ENCODE measurements at places on chromosomes 4 and X.
A peak's percentile ranks its signal among the peaks of the same experiment; 100 is the strongest.

- DNase-seq = no peak
Observed at GRCh38 chr4:177256950-177257349, 52.7 kb upstream of the NEIL3 start.

GRCh38 chrX:150736475-150736874, 43.3 kb downstream of the MTMR1 start:
- DNase-seq = no peak

- DNase-seq = no peak
Observed at GRCh38 chr4:81491943-81492342, 20.2 kb upstream of the RASGEF1B start.

DNA sequence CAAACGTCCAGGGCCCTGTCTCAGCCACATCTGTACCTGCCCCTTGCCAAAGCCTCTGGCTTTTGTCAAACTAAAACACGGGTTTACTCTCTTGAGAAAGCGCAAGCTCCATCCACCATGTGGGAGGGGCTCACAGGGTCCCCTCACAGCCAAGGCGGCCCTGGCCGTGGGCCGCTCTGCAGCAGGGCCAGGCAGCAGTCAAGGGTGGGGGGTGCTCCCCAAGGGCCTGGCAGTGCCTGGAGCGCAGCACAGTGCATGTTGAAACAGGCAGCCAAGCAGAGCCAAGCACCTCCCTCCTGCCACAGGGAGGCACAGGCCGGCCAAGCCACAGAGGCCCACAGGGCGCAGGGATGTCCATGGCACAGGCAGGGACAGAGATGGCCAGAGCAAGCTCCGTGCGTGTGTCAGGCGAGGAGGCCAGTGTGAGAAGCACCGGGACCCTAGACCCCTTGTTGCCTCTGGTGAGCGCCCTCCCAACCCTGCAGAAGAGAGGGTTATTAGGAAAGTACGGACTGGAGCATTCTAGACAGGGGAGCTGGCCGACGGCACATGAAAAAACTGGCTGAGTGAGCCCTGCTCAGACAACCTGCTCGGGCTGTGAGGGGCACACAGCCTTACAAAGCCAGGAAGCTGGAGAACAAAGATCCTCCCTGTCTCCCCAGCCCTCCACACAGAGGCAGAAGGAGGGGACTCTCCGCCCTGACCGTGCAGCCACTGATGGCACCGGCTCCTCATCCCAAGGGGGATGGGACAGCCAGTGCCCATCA, 39.0 kb downstream of the FAM53A start:
- peak; percentile 7 for DNase-seq

GRCh38 chr4:61200916-61201526, 895 bp downstream of the ADGRL3 start:
- no peak for DNase-seq

DNA sequence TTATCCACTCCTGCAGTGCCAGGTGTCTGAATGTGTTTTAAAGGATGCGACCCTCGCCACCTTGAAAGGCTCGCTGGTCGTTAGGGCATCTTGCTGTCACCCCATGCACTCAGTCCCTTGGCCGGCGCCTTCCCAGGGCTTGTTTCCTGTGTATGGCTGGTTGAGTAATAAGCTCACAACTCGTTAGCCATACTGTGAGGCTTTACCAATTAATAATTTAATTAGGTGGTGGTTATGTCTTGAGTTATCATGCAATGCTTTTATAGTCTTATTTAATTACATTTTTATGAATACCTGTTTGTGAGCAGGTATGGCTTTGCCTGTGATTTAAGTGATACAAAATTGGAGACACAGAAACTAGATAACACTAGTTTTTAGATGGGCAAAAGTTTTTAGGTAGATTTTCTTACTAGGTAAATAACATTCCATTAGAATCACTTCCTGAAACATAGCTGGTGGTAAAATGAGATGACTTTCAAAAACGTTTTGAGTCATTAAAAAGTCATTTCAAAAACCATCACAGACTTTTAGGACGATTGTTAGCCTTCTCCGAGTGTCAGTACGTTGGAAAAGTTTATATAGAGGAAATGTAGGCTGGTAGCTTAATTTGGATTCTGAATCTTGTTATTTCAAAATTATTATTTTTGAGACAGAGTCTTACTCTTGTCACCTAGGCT, 18.2 kb downstream of the PTTG2 start:
- DNase-seq = no peak

- DNase-seq = no peak
Observed at GRCh38 chr4:41267997-41268396, 11.3 kb downstream of the UCHL1 start.
